ENCODE measurements at places on chromosomes 3 and 15.

DNA sequence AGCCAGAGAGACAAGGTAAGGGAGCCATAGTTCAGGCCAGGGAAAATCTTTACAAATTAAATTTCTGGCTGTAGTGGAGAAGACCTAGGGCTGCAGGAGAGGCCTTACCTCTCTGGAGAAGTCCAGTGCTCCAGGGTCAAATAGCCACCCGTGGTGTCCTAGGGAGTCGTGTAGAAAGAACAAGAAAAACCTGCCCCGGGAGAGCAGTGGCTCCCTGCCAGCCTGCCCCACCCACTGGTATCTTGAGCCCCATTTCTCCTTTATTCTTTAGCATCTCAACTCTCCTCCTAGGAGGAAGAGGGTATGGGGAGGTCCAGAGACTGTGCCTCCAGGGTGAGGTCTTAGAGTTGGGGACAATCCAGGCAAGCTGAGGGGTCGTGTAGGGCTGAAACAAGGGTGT, 32.1 kb upstream of the NTRK3 start:
- DNase-seq: no peak

- DNase-seq: no peak
These were observed 176.3 kb downstream of the ZNF621 start for GRCh38 chr3:40701016-40701588.

GRCh38 chr3:46867550-46867898, 4.3 kb upstream of the MYL3 start:
- DNase-seq: no peak

DNA sequence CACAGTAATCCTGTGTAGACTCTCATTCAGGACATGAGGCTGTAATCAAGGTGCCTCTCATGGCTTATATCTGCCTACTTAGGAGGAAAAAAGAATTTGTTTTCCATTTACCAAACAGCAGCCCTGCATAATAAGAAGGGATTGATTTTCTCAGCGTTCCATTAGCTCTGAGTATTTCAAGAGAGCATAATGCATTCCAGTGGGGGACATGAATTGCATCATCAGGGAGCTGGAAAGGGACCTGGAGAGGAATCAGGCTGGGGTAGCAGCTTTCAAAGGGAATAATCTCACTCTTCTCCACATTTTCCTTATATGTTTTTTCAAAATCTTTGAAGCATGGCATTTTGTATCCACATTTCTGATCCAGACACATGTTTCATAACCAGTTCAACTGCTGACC, 150.6 kb upstream of the ANKRD28 start:
- no peak for DNase-seq

GRCh38 chr3:125317761-125318160, 57.4 kb downstream of the ZNF148 start:
- no peak for DNase-seq

- no peak for DNase-seq
These were observed 1.9 kb downstream of the LRIG1 start for GRCh38 chr3:66498687-66499621.

DNA sequence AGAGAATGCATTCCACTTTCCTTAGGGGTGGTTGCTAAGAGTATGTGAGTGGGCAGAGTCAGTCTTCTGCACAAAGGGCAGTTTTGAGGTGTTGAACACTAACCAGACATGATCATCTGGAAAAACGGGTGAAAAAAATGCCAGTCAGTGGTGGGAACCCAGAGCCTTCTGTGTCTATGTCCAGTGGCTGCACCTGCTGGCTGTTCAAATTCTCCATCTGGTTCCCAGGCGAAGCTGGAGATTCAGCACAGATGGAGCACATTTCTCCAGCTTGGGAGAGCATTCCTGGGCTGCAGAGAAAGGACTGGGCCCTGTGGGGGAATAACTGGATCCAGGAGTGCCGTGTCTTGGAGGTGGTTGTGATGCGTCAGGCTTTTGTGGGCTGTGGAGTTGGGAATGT, 74.1 kb downstream of the TRAK1 start:
- DNase-seq: no peak

- no peak for DNase-seq
These were observed 986.0 kb downstream of the ROBO2 start for GRCh38 chr3:78025916-78026315.

GRCh38 chr15:73982222-73982962, 9.7 kb downstream of the STOML1 start:
- no peak for DNase-seq

GRCh38 chr3:64600246-64600950, 87.4 kb downstream of the ADAMTS9 start:
- no peak for DNase-seq

DNA sequence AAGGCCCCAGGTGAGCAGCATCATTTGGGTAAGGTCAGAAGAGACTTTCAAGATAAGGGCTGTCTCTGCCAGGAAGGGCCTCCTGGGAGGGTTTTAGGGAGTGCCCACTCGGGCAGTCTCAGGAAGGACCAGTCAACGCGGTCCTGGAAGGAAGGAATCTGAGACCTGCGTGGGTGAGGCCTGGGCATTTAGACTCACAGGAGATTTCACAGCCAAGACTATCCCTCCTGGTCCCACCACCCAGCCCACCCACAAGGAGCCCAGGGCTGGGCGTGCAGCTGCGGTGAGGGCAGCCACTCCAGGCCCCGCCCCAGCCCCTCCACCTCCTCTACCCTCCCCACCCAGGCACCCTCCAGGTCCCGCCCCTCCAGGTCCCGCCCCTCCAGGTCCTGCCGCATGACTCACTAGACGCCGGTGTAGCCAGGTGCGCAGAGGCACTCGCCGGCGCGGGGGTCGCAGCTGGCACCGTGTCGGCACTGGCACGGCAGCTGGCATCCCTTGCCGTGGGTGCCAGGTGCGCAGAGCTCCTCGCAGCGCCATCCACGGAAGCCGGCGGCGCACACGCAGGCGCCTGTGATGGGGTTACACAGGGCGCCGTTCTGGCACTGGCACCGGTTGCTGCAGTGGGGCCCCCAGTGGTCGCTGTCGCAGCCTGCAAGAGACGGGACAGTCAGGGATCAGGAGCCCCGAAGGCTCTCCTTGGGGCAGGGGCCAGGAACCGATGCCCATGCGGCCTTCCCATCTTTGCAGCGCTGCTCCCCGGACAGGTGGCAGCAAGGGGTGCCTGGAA, 112.7 kb downstream of the RAB11A start:
- DNase-seq: peak; percentile 7

GRCh38 chr15:81280696-81281455, 43.1 kb downstream of the STARD5 start:
- DNase-seq: no peak

- DNase-seq: no peak
These were observed 397.9 kb downstream of the NTRK3 start for GRCh38 chr15:87858651-87859050.

- no peak for DNase-seq
These were observed 20.9 kb downstream of the NOX5 start for GRCh38 chr15:69035205-69035917.

DNA sequence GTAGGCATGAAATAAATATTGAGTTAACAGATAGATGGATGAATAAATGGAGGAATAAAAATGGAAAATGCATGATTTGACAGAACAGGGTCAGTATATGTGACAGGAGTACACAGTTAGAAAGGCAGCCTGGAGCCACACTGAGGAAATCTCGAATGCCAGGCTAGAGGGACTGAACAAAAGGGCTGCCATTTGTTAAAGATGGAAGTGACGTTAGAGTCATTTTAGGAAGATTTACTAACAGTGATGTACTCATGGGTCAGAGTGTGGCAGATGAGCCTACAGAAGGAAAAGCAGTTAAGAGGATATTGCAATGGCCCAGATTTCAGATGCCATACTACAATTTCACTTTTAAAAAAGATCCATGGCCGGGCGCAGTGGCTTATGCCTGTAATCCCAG, 7.4 kb upstream of the TMPRSS7 start:
- DNase-seq: no peak

GRCh38 chr3:98551754-98552153, 20.0 kb downstream of the GPR15 start:
- no peak for DNase-seq

DNA sequence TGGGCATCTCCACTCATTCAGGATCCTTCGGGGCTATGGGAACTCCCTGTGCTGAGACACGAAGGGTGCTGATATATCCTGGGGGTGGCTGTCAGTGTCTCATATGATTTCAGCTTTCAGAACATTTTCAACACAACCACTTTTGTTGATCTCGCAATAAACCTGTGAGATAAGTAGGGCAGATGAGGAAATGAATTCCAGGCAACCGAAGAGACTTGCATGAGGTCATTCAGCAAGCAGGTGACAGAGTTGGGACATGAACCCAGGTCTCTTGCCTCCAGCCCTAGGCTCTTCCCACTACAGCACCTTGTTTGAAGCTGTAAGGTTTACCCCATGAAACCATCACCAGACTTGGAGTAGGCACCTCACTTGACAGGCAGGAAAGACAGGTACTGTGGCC, 16.6 kb downstream of the DUOX1 start:
- no peak for DNase-seq

GRCh38 chr3:28252001-28252431, 10.6 kb downstream of the CMC1 start:
- DNase-seq: no peak

DNA sequence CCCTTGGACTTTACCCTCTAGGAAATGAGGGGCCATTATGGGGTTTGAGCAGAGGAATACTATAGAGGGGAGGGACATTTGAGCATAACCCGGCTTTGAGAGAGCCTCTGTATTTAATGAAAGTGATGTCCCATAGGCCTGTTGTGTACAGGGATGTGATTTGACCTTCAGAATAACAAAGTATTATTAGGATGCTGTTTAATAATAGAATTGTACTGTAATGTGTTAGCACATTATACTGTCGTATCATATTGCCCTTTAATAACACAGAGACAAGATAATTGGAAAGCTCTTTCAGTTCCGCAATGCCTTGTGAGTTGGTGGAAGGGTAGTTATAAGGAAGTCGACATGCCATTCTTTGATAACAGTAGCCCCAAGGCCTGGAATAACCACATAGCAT, 328.3 kb downstream of the RYR3 start:
- DNase-seq: no peak

DNA sequence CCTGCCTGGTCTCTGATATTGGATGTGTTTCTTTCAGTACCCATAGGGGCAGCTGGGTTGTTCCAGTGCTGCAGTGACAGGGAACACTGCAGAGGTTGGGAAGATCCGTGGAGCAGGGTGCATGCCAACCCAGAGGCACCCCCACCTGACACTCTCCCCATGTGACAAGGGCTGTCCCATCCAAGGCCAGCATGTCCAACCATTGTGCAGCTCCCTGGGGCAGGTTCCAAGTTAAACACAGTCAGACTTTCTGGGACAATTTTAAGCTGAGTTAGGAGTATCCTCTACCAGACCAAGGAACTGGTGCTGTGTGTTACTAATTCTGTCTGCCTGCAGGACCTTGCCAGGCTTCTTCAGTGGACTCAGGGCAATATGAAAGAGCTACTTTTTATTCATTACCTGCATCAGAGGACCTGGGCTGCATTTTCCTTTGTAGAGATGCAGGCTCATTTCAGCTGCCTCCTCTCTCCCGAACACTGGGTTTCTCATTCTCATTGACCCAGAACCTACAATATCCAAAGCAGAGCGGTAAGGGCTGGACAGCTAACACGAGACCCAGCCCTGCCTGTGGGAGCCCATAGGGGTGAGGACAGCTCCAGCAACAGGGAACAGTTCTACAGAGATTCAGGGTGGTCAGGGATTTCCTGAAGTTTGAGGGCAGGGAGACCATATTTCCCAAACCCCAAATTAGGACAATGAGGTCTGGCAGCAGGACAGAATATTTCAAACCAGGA, 72.7 kb downstream of the SPSB4 start:
- DNase-seq: no peak

- DNase-seq: peak; percentile 79
These were observed 691 bp downstream of the MAP2K1 start for GRCh38 chr15:66387163-66388042.

DNA sequence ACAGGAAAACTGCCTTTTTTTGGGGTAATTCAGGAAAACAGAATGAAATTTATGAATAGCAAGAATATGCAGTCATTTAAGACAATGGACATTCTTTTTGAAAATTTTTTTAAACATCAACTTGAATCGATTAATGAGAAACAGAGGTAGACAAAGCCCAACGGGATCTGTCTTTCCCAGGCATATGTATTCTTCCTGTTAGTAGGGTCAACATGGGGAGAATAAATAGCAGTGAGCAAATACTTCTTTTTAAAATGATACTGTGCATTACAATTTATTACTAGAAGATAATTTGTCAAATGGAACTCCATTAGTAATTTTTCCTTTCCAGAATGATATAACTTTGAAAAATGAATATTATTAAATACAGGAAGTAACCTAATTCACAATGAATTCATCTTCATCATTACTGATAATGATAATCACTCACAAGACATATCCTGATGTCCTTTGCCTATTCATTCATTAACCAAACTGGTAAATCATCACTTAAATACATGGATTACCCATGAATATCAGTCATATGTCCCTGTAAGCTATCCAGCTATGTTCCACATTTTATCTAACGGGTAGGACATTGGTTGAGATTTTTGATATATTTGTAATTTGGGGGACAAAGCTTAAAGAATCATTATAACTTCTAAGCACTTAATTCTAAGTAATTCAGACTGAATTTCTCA, 209.2 kb upstream of the CDIN1 start:
- no peak for DNase-seq

- no peak for DNase-seq
These were observed 69.1 kb upstream of the TNFAIP8L3 start for GRCh38 chr15:51163843-51164242.

GRCh38 chr3:124492824-124493223, 237.4 kb upstream of the UMPS start:
- no peak for DNase-seq
